Stimulated activated CD4-positive, alpha-beta T cell treated with anti-CD3 and anti-CD28 coated beads, Interleukin-2, amount 100 ng/mL, for 24 hours (primary cell): ENCODE measurements at places on chromosomes 2 and 18.

DNA sequence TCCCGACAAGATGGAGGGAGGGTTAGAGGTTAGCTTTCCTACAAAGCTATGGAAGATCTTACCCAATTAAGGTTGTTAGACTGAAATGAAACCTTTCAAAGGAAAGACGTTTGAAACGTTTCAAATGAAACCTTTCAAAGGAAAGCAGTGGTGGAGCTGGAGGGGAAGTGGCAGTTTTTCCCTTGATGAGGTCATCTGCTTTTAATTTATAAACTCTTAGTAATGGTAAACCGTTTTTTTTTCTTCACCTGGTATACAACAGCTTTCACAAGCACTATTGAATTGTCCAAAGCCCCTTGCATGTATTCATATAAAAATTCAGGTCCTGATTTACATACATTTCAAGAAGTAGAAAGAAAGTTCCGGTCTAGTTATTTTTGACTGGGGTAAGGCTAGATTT lies 7.4 kb downstream of the PMAIP1 start:
- no peak for DNase-seq

- DNase-seq: no peak
Measured at GRCh38 chr2:209875270-209875669, 103.6 kb downstream of the UNC80 start.

DNA sequence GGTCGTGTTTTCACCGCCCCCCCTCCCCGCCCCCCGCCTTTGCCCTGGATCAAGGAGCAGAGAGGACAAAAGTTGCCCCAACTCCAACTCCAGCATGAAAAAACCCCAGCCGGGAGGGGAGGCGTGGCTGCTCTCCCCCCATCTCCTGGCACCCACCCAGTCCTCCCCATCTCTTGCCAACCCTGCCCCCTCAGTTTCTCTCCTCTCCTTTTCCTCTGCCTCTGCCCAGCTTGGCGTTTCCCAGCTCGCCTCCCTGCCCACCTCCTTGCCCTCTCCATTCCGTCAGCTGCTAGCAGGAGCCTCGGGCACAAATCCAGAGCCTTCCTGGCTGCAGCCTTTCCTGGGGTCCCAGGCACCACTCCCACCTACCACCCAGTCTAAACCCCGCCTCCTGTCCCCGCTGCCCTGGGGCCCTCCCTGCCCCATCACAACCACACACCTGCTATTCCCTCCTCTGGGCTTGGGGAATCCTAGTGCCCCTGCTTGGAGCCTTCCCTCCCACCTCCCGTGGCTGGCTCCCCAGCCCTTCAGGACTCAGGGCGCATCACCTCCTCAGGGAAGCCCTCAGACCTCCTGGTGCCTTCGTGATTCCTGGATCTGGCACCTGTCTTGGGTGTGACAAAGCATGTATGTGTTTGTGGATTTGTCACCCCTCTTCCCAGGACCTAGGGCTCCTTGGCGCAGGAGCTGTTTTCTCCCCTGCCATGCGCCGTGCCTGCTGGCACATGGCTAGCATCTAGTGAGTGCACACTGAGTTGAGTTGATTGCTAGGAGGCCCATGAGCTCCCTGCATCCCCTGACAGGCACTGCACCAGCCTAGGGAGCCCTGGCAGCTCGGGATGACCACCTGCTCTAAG lies 209.1 kb downstream of the TFCP2L1 start:
- DNase-seq: no peak

DNA sequence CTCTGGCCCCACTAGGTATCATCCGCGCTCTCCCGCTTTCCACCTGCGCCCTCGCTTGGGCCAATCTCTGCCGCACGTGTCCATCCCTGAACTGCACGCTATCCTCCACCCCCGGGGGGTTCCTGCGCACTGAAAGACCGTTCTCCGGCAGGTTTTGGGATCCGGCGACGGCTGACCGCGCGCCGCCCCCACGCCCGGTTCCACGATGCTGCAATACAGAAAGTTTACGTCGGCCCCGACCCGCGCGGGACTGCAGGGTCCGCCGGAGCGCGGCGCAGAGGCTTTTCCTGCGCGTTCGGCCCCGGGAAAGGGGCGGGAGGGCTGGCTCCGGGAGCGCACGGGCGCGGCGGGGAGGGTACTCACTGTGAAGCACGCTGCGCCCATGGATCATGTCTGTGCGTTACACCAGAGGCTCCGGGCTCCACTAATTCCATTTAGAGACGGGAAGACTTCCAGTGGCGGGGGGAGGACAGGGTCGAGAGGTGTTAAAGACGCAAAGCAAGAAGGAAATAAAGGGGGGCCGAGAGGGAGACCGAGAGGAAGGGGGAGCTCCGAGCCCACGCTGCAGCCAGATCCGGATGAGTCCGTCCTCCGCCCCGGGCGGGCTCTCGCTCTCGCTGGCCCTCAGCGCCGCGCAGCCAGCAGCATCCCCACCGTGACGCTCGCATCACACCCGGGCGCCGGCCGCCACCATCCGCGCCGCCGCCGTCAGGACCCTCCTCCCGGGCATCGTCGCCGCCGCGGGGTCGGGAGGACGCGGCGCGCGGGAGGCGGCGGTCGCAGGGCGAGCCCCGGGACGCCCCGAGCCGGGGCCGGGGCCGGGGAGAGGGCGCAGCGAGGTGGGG lies 664 bp downstream of the NETO1 start:
- DNase-seq: no peak

DNA sequence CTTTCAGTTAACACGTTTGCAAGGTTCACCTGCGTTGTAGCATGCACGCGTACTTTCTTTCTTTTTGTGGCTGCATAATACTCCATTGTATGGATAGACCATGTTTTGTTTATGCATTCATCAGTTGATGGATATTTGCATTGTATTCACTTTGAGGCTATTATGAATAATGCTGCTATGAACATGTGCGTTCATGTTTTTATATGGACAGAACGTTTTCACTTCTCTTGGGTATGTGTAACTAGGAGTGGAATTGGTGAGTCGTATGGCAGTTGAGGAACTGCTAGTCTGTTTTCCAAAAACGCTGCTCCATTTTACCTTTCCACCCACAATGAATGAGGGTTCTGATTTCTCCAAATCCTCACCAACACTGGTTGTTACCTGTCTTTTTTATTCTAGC lies 244.3 kb downstream of the GLI2 start:
- no peak for DNase-seq

DNA sequence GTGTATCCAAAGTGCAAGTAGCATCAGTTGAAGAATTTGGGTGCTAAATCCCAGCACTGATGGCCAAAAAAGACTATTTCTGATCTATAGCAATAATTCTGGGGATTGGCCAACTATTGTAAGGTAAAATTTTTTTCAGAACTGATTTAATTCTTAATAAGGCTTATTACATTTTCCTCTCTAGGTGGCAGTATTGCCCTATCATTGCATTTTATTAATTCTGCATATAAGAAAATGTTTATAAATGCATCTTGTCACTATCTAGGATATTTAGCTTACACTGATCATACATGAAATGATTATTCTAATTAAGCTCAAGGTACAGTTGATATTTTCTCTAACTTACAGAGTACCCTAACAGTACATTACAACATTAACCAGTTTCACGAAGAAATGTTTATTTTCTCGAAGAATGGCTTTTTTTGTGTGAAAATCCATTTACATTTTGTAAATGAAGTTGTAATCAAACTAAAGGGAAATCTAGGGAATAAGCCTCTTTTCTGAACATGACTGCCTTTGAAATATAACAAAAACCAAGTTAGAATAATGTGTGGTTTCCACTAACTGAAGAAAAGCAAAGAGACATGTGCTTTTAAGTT lies 11.0 kb downstream of the TTN start:
- no peak for DNase-seq

- no peak for DNase-seq
Measured at GRCh38 chr2:222442665-222443064, 18.3 kb downstream of the SGPP2 start.

- DNase-seq: no peak
Measured at GRCh38 chr18:26956863-26957262, 91.4 kb upstream of the AQP4 start.

DNA sequence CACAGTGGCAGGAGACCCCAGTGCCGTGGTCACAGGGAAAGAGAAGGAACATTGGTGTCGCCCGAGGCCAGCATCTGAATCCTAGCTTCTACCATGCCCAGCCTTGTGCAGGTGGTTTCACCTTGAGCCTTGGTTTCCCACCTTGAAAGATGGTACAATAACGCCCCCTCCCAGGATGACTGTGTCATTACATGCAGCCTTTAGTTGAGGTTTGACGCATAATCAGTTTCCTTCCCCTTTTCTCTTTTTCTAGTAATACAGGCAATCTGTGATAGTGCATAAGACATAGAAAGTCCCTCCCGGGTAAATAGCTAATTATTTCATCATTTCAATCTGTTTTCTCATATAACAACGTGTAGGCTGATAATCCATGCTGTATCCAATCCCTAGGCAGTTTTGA lies 29.8 kb upstream of the ZNF407 start:
- no peak for DNase-seq

GRCh38 chr2:195370167-195370943 lies 286.7 kb upstream of the SLC39A10 start:
- DNase-seq: no peak

- DNase-seq: no peak
Measured at GRCh38 chr18:40841467-40841866, 1113.6 kb upstream of the PIK3C3 start.

GRCh38 chr2:217116610-217117009 lies 256.7 kb upstream of the TNP1 start:
- DNase-seq: no peak

GRCh38 chr18:30163573-30163972 lies 879.0 kb downstream of the DSC3 start:
- no peak for DNase-seq

DNA sequence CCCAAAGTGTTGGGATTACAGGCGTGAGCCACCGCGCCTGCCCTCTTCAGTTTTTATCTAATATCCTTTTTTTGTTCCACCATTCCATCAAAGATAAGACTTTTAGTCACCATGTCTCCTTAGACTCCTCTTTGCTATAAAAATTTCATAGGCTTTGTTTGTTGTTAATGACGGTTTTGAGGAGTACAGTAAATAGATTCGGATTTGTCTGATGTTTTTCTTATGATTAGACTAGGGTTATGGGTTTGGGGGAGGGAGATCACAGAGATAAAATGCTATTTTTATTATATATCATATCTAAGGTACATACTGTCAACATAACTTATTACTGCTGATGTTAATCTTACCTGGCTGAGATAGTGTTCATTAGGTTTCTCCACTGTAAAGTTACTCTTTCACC lies 6.2 kb downstream of the IL36B start:
- DNase-seq: no peak

GRCh38 chr2:75539955-75540716 lies 20.6 kb downstream of the EVA1A start:
- DNase-seq: no peak

DNA sequence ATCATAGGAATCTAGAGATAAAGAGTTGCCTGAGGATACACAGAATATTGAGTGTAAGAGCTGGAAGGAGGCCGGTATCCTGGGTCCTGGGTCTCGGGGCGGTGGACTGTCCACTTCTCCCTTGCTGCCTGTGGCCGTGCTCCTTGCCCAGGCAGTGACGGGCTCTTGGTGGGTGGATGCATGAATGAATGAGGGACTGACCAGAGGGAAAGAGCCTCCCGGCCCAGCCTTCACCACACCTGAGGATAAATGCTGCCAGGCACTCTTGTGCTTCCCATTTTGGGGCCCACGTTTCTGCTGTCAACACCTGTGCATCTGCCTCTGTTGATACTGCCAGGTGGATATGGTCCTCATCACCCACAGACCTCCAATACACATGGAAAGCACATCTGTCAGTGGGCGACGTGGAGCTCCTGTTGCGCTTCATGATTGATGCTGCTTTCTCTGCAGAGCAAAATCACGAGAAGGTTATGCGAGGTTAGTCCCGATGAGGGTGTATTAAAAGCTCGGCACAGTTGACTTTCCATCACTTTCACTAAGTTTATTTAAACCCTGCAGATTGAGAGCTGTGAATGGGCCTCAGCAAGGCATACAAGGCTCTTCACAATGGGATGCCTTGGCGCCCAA lies 211.4 kb downstream of the LDLRAD4 start:
- DNase-seq: no peak

GRCh38 chr2:83104202-83104601 lies 1354.9 kb downstream of the SUCLG1 start:
- no peak for DNase-seq

GRCh38 chr2:238774071-238774470 lies 73.8 kb upstream of the TWIST2 start:
- DNase-seq: no peak

GRCh38 chr2:183684686-183685085 lies 560.4 kb downstream of the NUP35 start:
- DNase-seq: no peak

GRCh38 chr2:226971084-226971483 lies 135.2 kb downstream of the RHBDD1 start:
- no peak for DNase-seq

DNA sequence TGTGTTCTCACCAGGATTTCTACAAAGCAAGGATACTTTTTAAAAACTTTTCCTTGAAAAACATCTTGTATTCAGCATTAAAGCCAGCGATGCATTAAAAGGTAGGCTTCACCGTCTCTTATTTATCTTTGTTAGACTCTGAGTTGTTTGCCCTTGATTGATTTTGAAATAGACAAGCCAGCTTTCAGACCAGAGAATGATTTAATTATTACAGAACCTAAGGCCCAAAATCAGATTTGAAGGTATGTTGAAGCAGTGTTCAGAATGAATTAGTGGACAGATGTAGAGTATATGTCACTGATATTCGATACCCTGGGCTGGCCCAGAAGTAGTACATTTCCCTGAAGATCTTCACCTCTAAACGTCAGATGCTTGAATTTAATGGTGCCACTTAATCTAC lies 136.4 kb downstream of the THSD7B start:
- DNase-seq: no peak

GRCh38 chr2:185208261-185208660 lies 530.3 kb upstream of the FSIP2 start:
- DNase-seq: no peak

DNA sequence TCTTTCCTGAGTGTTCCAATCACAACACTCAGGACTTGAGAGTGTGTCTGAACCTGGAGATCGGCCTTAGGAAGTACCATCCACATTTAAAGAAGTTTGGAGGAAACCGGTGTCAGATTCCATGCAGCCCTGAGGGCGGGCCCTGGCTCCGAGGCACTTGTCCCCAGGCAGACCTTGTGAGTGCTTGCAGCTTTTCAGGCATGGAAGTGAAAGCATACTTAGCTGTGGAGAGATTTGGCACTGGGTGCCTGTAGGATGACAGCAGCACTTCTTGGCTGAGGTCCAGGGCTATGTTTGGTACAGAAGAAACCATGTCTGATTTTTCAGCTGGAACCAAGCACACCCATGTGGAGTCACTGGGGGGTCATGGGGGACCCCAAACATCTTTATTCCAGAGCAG lies 230.8 kb downstream of the SEPTIN10 start:
- no peak for DNase-seq

GRCh38 chr18:37705016-37705415 lies 139.4 kb upstream of the CELF4 start:
- DNase-seq: no peak

GRCh38 chr18:5726011-5726410 lies 169.3 kb downstream of the TMEM200C start:
- DNase-seq: no peak

- DNase-seq: no peak
Measured at GRCh38 chr18:39464006-39464405, 1898.4 kb upstream of the CELF4 start.

- DNase-seq: no peak
Measured at GRCh38 chr2:169001116-169001815, 29.9 kb downstream of the ABCB11 start.

- DNase-seq: no peak
Measured at GRCh38 chr2:26666671-26667070, 25.5 kb upstream of the CIB4 start.

- no peak for DNase-seq
Measured at GRCh38 chr2:205119136-205119535, 563.2 kb upstream of the NRP2 start.

- no peak for DNase-seq
Measured at GRCh38 chr2:47038656-47039488, 116.2 kb downstream of the STPG4 start.
